Activated naive CD4-positive, alpha-beta T cell treated with anti-CD3 and anti-CD28 coated beads, Interleukin-2, amount 50 U/mL, for 72 hours (primary cell): ENCODE measurements at places on chromosomes 6 and 20. TPM values are rescaled to one million over a fixed set of nuclear protein-coding genes. Genes with fewer than 3 reads are reported as not detected.

GRCh38 chr6:169792306-169793015 is 41.0 kb downstream of the ERMARD start:
- peak; percentile 30 for DNase-seq

REPS1 gene
- total RNA-seq = 59.6 TPM

DNA sequence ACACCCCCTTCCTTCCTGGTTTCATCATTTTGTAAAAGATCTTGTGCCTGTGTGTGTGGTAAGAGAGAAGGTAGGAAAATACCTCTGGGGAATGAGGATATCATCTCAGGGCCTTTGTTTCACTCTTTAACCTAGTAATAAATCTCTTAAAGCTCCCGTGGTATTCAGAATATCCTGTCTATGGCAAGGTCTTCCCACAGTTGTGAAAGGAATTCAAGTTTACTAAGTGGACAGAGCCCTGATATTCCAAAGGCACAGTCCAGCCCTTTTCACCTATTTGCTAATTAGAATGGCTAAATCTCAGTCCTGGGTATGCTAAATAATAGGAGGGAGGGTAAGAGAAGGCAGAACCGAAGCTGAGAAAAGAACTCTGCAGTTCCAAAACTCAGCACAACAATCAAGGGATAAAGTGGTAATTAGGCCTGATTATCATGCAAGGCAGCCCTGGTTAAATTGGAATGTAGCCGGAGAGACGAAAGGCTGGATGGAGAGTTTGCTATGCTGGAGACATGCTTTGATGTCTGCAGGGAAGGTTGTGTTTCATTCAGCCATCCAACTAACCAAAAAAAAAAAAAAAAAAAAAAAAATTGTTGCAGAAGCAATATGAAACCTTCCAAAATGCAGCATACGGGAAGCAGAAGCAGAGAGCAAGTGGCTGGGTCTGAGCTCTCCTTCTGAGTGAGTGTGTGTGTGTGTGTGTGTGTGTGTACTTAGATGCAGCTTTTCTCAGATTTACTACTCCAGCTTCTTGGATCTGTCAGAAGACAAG is 28.5 kb upstream of the PIM1 start:
- peak; percentile 43 for DNase-seq

DNA sequence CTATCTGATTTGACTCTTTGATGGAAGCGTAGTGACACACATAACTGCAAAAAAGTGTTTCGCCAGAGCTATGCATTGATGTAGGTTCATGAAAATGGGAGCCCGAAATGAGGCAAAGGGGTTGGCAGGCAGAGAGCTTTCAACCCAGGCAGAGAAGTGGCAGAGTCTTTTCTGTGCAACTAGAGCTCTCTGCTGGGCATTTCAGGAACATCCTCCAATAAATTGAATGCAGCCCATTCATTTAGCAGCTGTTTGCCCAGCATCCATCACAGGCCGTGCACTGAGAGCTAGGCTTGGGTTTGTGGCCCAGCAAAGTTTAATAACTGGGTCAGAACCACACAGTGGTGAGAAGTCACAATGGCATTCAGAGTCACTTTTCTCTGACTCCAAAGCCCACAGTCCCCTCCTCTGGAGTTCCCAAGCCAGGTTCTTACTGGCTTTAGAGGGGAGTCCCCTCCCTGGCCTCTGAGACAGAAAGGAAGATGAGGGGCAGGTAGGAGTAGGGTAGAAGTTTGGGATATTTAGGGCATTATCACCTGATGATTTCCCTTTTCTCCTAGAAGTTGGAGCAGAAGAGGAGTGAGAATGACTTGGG is 31.8 kb upstream of the ELMO2 start:
- no peak for DNase-seq

SIRPB1 gene
- 0.99 TPM for total RNA-seq

DNA sequence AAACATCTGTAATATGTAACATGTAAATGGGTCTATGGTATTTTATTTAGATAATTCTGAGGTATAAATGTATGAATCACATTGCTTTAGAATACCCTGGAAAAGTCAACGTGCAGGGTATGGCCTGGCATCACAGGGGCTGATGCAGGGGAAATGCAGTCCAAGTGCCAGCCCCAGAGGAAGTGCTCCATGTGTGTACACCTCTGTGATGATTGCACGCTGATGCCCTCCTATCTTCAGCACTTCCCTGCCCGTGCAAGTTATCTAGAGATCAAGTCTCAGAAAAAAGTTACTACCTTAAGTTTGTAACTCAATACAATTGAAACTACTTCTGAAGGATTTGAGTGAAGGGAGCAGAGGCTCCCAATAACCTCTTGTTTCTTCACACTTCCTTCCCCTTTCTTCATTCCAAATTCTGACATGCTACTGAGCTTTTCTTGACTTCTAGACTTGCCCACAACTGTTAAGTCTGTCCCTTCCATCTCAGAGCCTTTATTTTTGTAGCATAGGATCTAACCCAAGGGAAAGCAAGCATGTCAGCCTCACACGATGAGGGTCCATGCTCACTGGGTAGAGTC is 2.2 kb downstream of the SMLR1 start:
- DNase-seq = no peak

DNA sequence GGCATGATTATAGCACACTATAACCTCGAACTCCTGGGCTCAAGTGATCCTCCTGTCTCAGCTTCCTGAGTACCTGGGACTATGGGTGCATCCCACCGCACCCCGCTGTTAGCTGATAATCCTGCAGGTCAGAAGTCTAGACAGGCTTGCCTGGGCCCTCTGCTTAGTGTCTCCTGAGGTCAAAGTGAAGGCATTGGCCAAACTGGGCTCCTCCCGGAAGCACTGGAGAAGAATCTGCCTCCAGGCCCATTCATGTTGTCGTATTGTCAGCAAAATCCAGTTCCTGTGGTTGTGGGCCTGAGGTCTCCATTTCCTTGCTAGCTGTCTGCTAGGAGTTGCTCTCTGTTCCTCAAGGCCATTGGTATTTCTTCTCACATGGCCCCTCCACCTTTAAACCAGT is 6.3 kb upstream of the MROH8 start:
- no peak for DNase-seq

DNA sequence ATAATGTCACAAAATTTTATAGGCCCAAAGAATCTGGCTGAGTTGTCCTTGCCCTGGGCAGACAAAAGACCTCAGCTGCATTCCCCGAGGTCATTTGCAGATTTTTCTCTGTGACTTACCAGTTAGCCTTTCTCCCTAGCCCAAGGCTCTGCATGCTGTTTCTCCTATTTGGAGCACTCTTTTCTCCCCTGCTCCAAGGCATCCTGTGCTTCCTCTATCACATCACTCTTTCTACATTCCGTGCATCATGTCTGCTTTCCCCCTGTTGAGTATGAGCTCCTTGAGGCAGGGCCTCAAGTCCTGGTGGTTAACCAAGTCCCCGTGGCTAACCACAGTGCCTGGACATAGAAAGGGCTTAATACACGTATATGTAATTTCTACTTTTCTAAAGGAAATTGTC is 593 bp upstream of the GSTA3 start:
- DNase-seq = no peak

GRCh38 chr20:57653546-57653900 is 33.3 kb upstream of the ZBP1 start:
- no peak for DNase-seq

BACH2 gene
- 48.7 TPM for total RNA-seq

KCNS1 gene
- not detected for total RNA-seq

CCND3 gene
- total RNA-seq = 723 TPM

- DNase-seq = no peak
Observed at GRCh38 chr6:25922301-25922700, 8.2 kb downstream of the SLC17A2 start.

CALHM6 gene
- 0.71 TPM for total RNA-seq

NEDD9 gene
- 24.4 TPM for total RNA-seq

GRCh38 chr6:155066361-155066760 is 71.2 kb downstream of the TIAM2 start:
- DNase-seq = no peak

- DNase-seq = no peak
Observed at GRCh38 chr6:31178143-31179041, 7.9 kb upstream of the POU5F1 start.

MAFB gene
- not detected for total RNA-seq

SLC16A10 gene
- total RNA-seq = 5.4 TPM

GRCh38 chr6:147099974-147100373 is 104.2 kb upstream of the STXBP5 start:
- no peak for DNase-seq

GLP1R gene
- total RNA-seq = 0.33 TPM

COL20A1 gene
- 0.09 TPM for total RNA-seq

PRR18 gene
- total RNA-seq = not detected

DNA sequence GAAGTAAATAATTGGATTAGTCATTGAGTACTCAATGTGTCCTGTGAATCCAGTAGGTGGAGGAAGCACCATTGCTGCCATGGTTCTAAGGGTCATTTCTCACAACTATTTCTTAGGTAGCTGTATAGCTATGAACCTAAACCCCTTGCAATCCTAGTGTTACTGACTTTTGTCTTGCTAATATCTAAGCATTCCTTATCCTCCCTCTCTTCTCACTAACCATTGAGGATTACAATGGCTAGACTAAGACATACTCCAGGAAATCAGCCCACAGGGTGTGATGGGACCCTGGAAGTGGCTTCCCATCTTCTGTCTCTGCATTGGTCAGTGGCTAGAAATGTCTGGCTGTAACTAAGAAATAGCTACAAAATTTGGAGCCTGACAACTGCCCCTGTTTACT is 27.3 kb upstream of the FOXA2 start:
- no peak for DNase-seq

DNA sequence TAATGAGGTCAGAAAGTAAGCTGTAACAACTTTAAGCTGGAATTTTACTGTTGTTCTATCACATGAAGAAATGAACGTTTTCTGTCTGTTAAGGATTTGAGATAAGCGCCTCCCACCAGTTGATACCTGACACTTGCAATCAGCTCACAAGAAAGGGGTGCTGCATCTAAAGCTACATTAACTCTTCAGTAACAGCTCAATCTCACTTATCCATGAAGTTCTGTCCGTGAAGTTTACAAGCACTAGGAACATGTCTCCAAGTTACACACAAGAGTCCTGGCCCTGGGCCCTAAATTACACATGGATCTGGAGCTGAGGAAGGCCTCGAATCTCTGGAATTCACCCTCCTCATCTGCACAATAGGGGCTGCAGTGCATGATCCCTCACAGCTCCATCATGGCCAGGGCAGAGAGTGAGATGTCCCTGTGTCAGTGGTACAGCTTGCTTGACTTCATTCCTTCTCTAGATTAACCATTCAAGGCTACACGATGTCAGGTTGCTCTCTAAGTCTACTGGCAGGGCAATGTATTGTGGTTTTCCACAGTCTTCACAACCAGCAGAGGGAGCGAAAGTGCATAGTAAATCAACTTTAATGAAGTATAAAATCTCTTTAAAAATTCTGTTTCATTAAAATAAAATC is 182.4 kb upstream of the MCHR2 start:
- no peak for DNase-seq

DNA sequence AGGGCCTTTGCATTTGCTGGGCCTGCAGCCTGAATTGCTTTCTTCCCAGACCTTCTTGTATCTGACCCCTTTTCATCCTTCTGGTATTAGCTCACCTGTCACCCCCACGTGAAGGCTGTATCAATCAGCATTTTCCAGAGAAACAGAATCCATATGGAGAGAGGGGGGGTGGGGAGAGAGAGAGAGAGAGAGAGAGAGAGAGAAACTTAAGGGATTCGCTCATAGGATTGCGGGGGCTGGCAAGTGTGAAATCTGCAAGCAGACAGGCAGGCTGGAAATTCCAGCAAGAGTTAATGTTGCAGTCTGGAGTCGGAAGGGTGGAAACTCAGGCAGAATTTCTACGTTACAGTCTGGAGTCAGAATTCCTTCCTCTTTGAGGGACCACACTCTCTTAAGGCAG is 410.7 kb upstream of the SULF2 start:
- no peak for DNase-seq

DNA sequence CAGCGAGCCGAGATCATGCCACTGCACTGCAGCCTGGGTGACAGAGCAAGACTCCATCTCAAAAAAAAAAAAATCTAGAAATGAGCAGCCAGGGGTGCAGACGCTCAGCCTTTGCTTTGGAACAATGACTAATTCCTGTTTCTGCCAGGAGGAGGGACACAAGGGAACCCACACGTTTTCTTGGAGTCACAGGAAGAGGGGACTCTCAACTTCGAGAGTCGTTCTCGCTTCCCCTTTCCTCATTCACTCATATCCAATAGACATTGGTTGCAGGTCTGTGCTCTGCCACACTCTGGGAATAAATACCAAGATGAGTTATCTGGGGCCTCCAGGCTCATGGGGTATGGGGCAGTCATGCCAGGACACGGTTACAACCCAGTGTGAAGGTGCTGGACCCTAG is 91.5 kb upstream of the RREB1 start:
- no peak for DNase-seq

DNA sequence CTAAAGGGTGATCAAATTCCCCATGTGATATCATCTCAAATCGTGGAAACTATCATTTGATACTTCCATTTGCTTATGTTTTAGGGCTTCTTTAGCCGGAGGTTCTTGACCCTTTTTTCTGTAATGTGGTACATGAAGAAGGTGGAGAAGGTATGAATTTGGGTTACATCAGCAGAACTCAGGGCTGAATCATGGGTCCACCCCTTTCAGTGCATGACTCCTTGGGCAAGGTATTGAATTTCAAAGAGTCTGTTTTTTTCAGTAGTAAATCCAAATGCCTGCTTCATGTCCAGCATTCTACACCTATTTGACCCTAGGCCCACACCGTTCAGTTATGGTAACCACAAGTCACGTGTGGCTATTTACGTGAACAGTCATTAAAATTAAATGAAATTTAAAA is 30.6 kb upstream of the QKI start:
- DNase-seq = no peak

GRCh38 chr20:39049148-39049547 is 87.0 kb downstream of the DHX35 start:
- DNase-seq = no peak

- DNase-seq = no peak
Observed at GRCh38 chr6:159959165-159959975, 9.5 kb upstream of the IGF2R start.

GRCh38 chr6:19417713-19418112 is 419.5 kb upstream of the ID4 start:
- no peak for DNase-seq

BPIFA1 gene
- total RNA-seq = not detected

MICB gene
- 20.3 TPM for total RNA-seq

CENPW gene
- total RNA-seq = 56.5 TPM

DNA sequence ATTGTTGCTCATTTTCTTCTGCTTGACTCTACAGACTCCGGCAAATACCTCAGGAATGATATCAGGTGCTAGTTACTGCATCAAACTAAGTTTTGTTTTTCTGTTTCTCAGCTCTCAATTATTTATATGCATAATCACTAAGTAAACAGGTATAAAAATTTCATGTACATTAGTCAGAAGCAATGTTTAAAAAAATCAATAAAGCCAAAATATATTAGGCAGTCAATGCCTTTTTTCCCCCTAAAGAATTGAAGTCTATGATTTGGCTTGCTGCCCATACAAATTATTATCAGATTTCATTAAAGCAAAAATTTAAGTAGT is 20.6 kb upstream of the MRS2 start:
- DNase-seq = no peak

- DNase-seq = no peak
Observed at GRCh38 chr20:51871943-51872342, 69.6 kb upstream of the SALL4 start.

DNA sequence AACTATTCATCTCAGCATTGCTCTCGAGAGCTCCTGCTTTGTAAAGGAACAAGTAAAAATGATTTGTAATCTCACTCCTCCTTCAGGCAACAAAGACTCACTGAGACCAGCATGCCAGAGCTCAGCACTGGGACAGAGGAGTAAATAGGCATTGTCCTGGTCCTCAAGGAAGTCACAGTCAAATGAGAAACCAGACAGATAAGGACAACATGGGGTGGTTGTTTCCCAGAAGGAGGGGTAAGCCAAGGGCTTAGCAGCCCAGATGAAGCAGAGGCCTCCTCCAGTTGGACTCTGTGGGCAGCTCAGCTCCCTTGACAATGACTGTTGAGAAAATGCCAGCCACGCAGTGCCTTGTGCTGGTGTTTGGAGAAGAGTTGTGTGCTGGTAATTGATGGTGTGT is 425.7 kb upstream of the CHD6 start:
- DNase-seq = no peak
